ENCODE measurements at places on chromosomes 2 and 18.

DNA sequence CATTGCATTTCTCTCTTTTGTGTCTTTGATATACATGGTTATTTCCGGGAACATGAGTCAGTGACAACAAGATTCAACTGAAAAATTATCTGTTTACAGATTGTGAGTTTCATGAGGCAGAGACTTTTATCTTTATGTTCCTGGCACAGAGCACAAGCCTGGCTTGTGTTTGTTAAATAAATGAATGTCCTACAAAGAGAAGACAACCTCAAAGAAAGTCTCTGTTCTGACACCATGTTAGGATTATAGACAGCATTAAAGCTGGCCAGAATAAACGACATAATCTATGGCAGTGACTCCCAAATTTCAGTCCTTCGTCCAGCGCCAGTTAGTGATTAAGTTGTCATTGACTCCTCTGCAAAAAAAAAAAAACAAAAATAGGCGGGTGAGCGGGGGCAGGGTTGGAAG, 97.4 kb upstream of the DNAJC10 start:
- no peak for DNase-seq

GRCh38 chr2:146259816-146260215, 1585.0 kb upstream of the ACVR2A start:
- DNase-seq = no peak

DNA sequence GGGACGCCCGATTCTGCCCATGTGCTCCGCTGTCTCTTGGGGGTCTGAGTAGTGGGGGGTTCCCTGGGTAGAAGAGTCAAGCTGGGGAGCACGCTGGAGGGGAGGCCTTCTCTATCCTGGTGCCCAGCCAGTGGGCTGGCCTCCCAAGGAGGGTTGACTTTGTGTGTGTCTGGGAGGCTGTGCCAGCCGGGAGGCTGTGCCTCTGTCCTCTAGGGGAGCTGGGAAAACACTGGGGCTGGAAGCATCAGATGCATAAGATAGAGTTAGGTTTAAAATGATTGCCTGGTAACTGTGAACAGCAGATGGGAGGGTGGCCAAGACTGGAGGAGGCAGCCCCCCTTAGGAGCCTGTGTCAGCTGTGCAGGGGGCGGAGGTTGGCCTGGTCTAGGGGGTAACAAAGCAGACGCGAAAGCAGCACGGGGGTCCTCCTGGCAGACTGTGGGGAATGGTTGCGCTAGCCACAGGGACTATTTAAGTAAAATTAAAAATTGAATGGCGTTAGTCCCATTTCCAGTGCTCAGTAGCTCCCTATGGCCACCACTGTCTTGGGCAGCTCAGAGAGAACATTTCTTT, 1.3 kb downstream of the ING5 start:
- no peak for DNase-seq

DNA sequence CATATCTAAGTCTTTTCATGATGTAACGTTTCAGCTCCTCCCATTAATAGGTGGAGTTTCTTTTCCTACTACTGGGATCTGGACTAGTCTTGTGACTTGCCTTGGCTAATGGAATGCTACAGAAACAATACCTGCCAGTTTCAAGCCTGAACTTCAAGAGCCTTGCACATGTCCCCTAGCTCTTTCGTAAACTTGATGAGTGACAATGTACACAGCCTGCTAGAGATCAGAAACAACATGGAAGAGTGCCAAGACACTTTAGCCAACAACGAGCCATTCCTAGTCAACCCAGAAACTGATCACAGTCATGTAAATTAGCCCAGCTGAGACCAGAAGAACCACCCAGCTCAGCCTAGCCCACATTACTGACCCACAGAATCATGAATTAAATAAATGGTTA, 24.8 kb upstream of the STK39 start:
- DNase-seq = no peak

DNA sequence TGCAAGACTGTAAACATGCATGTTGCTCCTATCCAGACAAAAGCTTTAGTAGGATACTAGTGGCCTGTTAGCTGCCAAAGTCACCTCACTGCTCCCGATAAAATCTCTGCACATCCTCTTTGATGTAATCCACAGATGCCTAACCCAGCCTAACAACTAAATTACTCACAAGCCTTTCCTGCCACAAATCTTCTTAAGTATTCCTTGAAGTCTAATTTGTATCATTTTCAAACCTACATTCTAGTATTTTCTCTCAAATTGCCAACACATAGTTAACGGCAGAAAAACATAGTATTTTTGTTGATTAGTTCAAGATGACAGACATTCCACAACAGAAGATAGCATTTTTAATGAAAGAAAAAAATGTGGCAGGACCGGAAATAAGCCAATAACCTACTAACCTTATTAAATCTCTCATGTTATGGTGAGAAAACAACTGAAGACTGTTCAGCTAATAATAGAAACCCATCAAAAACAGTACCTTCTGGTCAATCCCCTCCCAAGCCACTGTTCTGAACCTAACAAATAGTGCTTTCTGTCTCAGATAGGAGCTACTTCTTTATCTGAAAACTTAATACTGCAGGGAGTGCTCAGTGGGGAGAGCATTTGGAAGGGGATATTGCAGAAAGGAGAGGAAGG, at the start of gene MPP4:
TSS of gene MPP4 (minus strand) at position 57 of the 639 bp plus-strand sequence. CDS start 4,690 bp downstream, outside the sequence.
- no peak for DNase-seq

- DNase-seq = no peak
Observed at GRCh38 chr18:8726963-8727705, 21.8 kb downstream of the MTCL1 start.

- DNase-seq = no peak
Observed at GRCh38 chr18:68435581-68435980, 279.3 kb downstream of the TMX3 start.

DNA sequence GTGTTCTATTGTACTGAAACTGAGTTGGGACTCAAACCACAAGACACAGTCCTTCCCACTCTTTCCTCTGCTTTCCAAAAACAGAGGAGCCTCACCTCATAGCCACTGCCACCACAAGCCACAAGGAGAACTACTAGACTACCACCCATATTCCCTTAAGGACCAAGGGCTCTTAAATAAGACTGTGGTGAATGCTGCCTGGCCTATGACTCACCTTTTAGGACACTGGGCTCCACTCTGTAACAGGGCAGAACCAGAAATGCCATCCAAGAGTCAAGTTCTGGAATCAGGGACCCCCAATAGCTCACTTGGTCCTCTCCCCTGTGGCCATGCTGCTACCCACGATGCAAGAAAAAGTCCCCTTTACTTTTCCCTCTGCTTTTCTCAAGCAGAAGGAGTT, 851.4 kb downstream of the BCL11A start:
- DNase-seq = no peak

DNA sequence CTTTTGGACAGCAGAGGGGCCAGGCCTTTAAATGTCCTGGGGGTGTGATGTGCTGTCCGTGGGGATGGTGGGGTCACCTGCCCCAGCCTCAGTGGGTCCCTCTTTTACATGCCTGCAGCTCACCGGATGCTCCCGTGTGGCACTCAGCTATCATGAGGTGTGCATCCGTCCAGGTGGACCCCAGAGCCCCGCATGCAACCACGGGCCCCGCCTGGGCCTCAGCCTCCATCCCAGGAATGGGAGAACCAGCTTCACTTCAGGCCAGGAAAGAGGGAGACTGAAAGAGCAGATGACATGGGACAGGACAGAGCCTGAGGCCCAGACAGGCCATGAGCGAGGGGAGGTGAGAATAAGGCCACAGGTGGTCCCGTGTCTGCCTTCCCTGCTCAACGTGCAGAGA, 37.5 kb downstream of the RAMP1 start:
- DNase-seq = no peak

- DNase-seq = no peak
Observed at GRCh38 chr2:71535526-71535925, 82.2 kb downstream of the DYSF start.

GRCh38 chr2:202944816-202945215, 32.7 kb downstream of the CARF start:
- DNase-seq = no peak

- DNase-seq = no peak
Observed at GRCh38 chr2:45008296-45009129, 739 bp downstream of the SIX2 start.

- DNase-seq = peak; percentile 21
Observed at GRCh38 chr2:100292022-100292580, 30.2 kb downstream of the LONRF2 start.

GRCh38 chr2:38374984-38375383, 2.1 kb downstream of the ATL2 start:
- no peak for DNase-seq

Measured in activated T-cell treated with anti-CD3 and anti-CD28 coated beads, Interleukin-2, amount 50 U/mL, for 1 hour (primary cell).